ENCODE measurements at places on chromosomes 12 and 14.

DNA sequence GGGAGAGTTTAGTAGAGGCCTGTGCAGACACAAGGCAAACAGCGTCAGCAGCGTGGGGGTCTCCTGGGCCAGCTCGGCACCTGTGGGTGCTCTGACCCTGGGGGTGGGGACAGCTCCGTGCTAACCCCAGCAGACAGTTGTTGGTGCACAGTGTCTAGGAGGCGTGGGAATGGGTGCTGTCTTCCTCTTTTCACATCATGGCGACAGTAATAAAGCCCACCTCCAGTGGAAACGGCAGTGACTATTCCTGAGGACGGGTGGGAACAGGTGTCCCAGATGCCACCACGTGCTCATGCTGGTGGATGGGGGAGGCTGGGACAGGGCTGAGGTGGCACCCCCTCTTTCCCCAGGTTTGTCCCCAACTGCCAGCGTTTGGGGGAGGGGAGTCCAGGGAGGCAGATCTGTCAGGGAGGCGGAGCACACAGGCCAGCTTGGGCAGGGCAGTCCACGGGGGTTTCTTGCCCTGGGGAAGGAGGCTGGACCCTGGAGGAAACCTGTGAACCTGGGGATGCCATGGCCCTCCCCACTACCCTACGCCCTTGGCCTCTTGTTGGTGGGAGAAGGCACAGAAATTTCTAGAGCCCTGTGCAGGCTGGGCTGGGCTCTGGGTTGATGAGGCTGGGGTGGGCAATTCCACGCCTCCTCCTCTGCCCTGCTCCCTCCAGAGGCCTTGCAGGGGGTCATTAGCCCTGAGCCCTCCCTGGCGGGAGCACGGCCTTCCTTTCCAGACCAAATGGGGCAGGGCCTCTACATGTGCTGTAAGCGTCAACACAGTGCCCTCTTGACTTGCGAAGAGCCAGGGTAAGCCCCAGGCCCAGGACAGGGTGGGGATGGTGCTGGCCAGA is 3.8 kb downstream of the ZBTB42 start:
- DNase-seq: no peak

DNA sequence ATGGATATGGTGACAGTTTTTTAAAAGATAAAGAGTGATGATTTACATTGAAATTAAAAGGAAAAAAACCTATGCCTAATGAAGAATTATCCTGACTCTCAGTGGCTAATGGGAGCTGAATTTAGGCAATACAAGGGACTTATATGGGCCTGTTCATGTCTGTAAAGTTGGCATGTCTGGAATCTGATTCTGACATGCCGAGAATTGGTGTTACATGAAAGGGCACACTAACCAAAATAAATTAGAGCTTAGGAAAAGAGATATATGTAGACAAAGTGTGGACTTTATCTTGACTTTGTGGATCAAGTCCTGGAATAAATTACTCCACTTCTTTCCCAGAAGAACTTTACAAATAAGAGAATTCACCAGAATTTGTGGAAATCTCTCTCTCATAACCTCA is 1.1 kb downstream of the TDG start:
- no peak for DNase-seq

DNA sequence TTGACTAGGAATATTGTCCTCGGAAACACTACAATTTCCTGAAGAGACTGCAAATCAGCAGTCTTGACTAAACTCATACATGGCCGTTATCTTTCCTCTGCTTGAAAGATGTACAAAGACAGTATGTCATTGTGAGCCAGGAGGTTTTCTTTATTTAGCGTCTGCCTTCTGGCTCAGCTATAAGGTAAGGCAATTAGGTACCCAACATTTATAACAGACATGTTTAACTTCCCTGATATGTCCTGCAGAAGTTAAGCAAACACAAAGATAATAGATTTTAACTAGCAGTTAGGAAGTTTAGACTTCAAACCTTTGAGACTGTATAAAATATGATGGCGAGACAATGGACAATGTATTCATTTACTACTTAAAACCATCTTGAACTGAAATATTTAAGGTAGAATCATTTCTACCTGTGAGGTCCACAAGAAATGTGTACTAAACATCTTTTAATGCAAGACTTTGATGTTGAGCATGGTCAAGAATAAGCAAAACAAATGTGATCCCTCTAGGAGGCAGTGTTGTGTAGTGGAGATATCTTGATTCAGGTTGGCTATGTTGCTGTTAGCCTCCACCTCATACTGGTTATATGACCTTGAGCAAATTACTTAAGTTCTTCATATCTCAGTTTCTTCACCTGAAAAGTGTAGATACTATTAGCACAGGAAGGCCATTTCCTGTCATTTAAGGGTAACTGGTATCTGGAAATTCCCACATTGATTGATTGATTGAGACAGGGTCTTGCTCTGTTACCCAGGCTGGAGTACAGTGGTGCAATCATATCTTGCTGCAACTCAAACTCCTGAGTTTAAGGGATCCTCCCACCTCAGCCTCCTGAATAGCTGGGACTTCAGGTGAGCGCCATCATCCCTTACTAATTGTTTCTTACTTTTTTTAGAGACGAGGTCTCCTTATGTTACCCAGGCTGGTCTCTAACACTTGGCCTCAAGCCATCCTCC is 96.3 kb upstream of the EEA1 start:
- peak; percentile 22 for DNase-seq

- no peak for DNase-seq
These were observed 430.0 kb downstream of the ZFP36L1 start for GRCh38 chr14:68362846-68363245.

DNA sequence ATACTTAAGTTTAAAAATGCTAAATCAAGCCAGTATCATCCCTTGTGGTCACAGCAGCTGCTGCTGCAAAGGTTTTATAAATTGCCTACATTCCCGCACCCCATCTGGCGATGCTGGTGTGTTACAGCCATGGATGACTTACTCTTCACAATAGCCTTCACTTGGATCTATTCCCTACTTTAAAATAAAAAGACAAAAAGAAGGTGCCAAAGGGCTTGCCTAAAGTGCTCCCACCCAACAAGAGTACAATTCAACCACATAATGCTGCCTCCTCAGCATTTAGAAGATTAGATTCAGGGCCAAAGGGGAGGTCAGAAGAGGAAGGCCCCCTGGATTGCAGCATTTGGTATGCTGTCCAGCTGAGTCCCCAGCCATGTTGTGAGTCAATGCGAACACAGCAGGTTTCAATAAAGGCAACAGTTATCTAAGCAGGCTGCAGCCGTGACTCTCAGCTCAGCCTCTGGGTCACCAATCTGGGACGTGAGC is 176.1 kb downstream of the DAD1 start:
- no peak for DNase-seq

All from GM18507 (cell line).